ENCODE measurements at places on chromosomes 16 and 17. TPM values are rescaled to one million over a fixed set of nuclear protein-coding genes. Genes with fewer than 3 reads are reported as not detected.
A peak's percentile ranks its signal among the peaks of the same experiment; 100 is the strongest.

Gene CACNG1
- not detected for total RNA-seq

Gene ASB16
- total RNA-seq: not detected

Gene FOXN1
- total RNA-seq: not detected

Gene UBE2G1
- total RNA-seq: 68.0 TPM

Gene TACO1
- 13.7 TPM for total RNA-seq

Gene LDHD
- total RNA-seq: not detected

- DNase-seq: no peak
Measured at GRCh38 chr17:1966274-1967086, 58.7 kb downstream of the RTN4RL1 start.

- DNase-seq: no peak
Measured at GRCh38 chr16:1154291-1154886, 1.5 kb downstream of the CACNA1H start.

- no peak for DNase-seq
Measured at GRCh38 chr16:12871784-12872183, 29.6 kb upstream of the SHISA9 start.

- DNase-seq: peak; percentile 27
Measured at GRCh38 chr17:37570527-37571093, 38.6 kb downstream of the SYNRG start.

- no peak for DNase-seq
Measured at GRCh38 chr16:67194260-67194659, 2.3 kb downstream of the E2F4 start.

Measured in CD8-positive, alpha-beta T cell (primary cell).